ENCODE measurements at places on chromosomes 3 and 15.

DNA sequence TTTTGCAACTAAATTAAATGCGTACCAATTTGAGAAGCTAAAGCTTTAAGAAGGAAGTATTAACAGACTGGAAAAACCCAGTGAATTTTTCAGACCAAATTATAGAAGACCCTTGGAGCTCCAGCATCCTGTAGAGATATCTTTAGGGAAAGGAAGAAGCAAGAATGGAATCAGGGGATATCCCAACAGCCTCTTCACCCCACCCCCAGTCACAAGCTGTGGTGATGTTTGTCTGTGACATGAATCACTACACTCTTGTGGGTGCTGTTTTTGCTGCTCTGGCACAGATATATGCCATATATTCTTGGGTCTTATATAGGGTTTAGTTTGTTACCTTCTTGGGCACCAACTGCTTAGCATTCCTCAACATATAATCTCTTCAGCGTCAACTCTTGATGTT lies 78.5 kb upstream of the BCL6 start:
- DNase-seq = no peak

DNA sequence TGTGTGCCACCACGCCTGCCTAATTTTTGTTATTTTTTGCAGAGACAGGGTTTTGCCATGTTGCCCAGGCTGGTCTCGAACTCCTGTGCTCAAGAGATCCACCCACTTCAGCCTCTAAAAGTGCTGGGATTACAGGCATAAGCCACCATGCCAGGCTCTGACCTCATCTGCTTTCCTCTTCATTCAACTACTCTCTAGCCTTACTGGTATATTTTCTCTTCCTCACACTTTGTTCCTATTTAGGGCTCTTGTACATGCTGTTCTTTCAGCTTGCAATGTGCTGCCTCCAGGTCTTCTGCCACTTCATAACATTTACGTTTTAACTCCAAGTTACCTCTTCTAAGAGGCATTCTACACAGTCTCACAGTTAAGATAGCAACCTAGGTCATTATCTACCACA lies 34.9 kb downstream of the PIK3CB start:
- DNase-seq = no peak

DNA sequence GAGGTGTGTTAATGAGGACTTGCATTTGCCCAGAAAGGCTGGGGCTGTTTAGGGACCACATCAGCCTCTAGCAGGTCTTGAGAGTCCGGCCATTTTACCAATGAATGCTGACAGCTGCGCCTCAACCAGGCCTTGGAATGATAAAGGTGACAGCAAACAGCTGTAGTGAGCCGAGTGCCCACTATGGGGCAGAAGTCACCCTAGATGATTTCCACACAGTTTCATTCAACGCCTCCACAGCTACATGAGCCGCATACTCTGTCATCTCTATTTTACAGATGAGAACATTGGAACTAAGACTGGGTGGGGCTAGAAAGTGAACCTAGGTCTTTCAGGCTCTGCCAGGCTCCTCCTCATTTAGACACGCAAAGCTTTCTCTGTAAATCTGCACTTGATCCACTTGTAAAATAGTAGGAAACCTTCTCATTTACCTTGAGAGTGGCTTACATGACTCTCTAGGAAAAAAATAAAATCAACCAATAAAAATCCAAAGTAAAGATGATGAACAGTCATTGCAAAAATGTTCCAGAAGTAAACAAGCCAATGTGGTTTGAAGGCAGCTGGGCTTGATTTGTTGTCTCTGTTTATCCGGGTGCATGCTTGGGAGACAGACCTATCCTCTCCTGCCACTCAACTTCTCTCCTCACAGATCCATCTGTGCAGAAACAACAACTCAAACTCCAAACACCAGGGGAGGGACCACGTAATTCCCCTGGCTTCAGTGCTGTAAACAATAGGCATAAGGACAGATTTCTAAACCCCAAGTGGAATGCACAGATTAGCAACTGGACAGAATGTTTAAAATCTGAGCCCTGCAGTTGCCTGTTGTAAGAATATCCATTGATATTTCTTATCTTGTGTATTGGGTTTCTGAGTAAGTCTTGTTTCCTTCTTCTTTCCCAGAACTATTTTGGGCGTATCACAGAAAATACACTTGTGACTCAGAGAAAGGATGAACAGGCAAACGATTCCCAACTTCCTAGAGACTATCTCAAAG lies 31.5 kb upstream of the LDHAL6B start:
- no peak for DNase-seq

- peak; percentile 53 for DNase-seq
Observed at GRCh38 chr3:47016934-47017435, 37.5 kb downstream of the NBEAL2 start.

DNA sequence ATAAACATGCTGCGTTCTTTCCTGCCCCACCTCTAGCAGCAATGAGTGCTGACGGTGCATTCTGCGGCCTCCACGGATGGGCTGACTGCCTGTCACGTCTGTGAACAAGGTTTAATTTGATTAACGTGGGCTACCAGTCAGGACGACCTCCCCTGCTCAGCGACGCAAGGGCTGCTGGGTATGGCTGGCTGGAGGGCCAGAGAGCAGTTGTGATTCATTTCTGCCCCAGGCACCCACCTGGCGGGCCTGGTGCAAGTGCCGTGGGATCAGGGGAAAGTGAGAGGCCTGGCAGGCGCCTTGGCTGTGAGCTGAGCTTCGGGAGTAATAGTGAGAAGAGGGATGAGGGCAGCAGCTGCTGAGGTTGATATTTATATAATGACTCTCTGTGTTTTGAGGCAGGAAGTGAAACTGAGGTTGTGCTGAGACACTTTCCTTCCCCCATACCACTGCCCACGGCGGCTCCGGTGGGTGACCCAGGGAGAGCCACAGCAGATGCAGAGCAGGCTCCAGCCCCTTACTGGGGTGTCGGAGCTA lies 190.4 kb upstream of the BCL6 start:
- no peak for DNase-seq

GRCh38 chr3:93843981-93844380 lies 129.7 kb downstream of the PROS1 start:
- no peak for DNase-seq

GRCh38 chr3:194091141-194091540 lies 44.8 kb upstream of the HES1 start:
- no peak for DNase-seq

DNA sequence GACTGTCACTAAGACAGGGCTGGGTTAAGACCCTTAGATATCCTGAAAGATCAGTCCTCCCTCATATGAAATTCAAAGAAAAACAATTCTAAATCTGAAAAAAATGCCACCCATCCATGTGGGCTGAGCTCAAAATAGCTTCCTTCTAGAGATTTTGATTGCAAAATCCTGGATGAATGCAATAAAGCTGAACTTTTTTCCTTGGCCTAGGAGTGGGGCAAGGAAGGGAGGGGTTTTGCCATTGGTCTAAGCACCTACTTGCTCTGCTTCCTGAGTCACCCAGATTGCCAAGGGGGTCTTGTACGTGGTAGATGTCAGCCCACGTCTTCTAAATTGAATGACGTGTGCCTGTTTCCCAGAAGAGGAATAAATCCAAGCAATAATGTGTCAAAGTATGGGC lies 15.3 kb upstream of the SMAD3 start:
- no peak for DNase-seq

GRCh38 chr15:70880781-70881180 lies 11.5 kb downstream of the THAP10 start:
- no peak for DNase-seq

GRCh38 chr3:151985787-151986430 lies 112.5 kb downstream of the SUCNR1 start:
- DNase-seq = no peak

DNA sequence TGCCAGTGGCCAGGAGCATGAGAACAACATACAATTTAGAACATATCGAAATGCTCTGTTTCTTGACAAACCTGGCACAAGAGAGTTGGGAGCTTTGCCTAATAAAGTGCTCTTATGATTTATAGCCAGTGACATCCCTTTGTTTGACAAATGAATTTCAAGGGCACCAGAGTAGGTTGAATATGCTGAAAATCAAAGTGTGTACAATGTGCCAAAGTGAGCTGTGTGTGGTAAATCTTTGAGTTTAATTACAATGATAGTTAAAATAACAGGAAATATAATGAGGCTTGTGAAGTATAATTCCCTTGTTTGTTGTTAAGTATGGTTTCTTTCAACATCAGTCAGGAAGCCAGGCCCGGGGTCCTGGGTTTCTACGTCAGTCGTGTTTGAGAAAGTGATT lies 211.9 kb downstream of the EBLN2 start:
- DNase-seq = no peak

GRCh38 chr15:92438471-92438870 lies 44.8 kb downstream of the ST8SIA2 start:
- no peak for DNase-seq

- peak; percentile 28 for DNase-seq
Observed at GRCh38 chr15:73907035-73907408, 19.2 kb upstream of the LOXL1 start.

GRCh38 chr3:22959593-22959992 lies 243.5 kb upstream of the UBE2E2 start:
- DNase-seq = no peak

- no peak for DNase-seq
Observed at GRCh38 chr3:70272798-70273197, 39.6 kb downstream of the MDFIC2 start.

DNA sequence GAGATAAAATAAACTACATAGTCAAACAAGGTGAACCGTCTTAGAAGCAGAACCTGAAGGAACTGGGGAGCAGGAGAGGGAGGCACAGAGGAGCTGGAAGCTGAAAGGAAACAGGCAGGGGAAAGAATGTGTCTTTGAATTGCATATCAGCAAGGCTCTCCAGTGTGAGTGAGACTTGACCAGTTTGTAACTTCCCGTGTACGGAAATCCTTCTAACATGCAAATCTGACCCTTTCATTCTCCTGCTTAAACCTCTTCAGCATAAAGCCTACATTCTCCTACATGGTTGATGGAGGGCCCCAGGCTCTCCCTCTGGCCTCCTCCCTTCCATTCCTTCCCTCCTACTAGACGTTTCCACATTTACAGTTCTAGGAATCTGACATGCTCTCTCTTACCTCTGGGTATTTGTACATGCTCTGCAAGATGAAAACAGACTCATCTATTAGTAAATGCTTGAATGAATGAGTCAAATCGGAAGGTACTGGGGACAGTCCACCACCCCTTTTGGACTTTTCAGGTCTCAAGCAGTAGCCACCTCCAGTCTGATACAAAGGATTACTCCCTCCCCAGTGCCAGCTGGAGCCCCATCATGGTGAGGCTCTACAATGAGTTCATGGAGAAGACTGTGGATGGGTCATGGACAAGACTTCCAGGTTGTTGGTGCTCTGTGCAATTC lies 6.1 kb upstream of the SLC25A38 start:
- DNase-seq = no peak

- no peak for DNase-seq
Observed at GRCh38 chr3:107063351-107063750, 313.9 kb upstream of the CCDC54 start.

DNA sequence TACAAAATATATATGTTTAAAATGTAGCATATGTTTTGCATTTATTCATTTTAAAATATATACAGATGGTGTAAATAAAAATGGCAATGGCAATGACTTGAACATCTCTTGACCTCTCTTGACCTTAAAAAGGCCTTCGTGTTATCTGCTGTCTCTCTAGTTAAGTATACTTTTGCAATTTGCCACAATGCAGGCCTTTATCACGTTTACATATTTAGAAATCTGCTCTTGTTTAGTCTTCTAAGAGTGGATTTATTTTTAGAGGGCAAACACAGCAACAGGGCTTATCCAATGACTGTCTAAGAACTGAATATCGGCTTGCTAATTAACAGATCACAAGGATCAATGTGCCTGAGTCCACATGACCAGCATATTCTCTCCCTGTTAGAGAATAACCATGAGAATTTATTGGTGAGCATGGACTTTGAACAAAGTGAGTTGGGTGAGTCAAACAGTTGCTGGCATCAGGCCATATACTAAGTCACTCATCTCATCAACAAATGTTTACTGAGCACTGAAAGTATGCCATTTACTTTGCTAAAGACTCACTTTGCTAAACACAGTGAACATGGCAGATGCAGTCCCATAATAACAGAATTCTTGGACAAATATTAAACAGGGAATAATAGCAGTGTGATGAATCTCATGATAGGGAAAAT lies 48.2 kb downstream of the MDFIC2 start:
- DNase-seq = no peak

DNA sequence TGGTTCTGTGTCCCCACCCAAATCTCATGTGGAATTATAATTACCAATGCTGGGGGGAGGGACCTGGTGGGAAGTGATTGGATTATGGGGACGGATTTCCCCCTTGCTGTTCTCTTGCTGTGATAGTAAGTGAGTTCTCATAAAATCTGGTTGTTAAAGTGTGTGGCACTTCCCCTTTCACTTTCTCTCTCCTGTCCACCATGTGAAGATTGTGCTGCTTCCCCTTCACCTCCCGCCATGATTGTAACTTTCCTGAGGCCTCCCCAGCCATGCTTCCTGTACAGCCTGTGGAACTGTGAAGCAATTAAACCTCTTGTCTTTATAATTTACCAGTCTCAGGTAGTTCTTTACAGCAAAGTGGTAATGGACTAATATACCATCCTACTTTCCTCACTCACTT lies 289.6 kb downstream of the EFHB start:
- DNase-seq = no peak

DNA sequence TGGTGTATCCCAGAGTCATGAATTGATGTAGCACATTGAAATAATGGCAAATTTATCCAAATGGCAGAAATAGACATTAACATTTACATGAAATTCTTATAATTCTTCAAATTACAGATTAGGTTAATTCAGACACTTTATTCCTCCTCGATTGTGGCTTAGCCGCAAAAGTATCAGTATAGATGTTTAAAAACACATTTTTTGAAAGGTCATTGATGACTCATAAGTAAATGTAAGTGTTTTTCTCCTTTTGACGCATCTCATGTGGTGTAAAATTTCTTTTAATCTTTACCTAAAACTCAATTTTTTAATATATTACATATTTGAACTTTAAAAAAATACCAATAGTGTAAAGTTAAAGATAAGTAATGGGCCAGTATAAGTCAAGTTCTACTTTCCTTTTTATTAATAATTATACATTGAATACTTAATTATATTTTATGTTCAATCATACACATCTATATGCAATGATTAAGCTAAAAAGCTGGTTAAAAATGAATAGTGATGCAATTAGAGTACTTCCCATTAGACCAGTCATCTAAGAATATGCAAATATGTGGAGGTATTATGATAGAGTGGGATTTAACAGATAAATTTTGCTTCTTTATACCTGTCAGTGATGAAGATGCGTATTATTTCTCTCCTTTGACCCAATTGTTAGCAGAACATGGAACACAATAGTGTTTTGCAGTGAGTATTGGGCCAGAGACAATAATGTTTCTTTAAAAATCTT lies 678.1 kb upstream of the DPPA4 start:
- DNase-seq = no peak

GRCh38 chr3:11705049-11705448 lies 61.3 kb upstream of the VGLL4 start:
- DNase-seq = no peak
